ENCODE measurements at places on chromosomes 11 and 22. TPM values are rescaled to one million over a fixed set of nuclear protein-coding genes. Genes with fewer than 3 reads are reported as not detected.

DNA sequence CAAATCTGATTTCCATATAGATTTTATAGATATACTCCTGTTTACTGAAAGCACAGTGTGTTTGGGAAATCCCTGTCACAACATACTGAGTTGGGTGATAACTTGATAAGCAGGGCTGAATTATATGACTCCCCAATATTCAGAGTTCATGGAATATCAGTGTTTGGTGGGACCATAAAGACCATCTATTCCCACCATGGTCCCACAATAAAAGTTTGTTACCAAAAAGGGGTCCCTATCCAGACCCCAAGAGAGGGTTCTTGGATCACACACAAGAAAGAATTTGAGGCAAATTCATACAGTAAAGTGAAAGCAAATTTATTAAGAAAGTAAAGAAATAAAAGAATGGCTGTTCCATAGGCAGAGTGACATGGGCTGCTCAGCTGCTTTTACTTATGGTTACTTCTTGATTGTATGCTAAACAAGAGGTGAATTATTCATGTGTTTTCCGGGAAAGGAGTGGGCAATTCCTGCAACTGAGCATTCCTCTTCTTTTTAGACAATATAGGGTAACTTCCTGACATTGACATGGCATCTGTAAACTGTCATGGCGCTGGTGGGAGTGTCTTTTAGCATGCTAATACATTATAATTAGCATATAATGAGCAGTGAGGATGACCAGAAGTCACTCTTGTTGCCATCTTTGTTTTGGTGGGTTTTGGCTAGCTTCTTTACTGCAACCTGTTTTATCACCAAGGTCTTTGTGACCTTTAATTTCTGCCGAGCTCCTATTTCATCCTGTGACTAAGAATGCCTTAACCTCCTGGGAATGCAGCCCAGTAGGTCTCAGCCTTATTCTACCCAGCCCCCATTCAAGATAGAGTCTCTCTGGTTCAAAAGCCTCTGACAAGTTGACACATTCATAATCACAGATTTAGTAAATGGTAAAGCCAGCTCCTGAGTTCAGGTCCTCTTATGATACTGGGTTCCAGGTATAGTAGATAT, 240.6 kb upstream of the PDGFD start:
- DNase-seq: no peak

- DNase-seq: peak; percentile 87
Observed at GRCh38 chr11:125224391-125225021, 60.0 kb downstream of the PKNOX2 start.

Gene DDTL
- total RNA-seq: 1.8 TPM

- no peak for DNase-seq
Observed at GRCh38 chr11:12942157-12942556, 67.0 kb upstream of the RASSF10 start.

GRCh38 chr11:92759571-92760214, 209.8 kb upstream of the MTNR1B start:
- no peak for DNase-seq

- no peak for DNase-seq
Observed at GRCh38 chr11:36300650-36301049, 4.6 kb downstream of the PRR5L start.

DNA sequence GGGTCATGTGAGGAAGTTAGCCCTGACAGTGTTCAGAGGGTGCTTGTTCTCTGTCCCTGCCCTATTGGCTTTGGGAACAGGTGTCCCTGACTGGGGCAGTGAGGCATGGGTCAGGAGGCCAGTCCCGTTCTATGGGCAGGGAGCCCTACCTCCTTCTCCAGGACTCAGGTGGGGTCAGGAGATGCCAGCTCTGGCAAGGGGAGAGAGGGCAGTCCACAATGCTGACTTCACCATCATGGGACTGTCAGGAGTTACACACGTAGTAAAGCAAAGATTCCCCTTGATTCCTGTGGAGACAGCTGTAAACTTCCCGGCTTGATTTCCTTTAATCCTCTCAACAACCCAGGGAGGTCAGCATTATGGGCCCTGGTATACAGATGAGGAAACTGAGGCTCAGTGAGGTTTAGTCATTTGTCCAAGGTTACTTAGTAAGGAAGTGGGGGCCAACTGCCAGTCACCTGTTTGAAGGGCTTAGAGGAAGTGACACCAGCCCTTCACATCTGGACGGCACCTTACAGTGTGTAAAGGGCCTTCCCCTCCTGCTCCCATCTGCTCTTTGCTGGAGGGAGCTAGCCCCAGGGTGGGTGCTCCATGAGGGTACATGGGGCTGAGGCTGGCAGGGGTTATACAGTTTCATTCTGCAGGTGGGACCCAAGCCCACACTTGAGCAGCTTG, 11.9 kb downstream of the MICALL1 start:
- peak; percentile 68 for DNase-seq

Gene GGTLC2
- total RNA-seq: not detected

- DNase-seq: no peak
Observed at GRCh38 chr22:19082101-19082500, 40.1 kb downstream of the DGCR2 start.

Gene KLHDC7B
- total RNA-seq: 0.29 TPM

- no peak for DNase-seq
Observed at GRCh38 chr11:102456381-102456780, 3.8 kb upstream of the TMEM123 start.

DNA sequence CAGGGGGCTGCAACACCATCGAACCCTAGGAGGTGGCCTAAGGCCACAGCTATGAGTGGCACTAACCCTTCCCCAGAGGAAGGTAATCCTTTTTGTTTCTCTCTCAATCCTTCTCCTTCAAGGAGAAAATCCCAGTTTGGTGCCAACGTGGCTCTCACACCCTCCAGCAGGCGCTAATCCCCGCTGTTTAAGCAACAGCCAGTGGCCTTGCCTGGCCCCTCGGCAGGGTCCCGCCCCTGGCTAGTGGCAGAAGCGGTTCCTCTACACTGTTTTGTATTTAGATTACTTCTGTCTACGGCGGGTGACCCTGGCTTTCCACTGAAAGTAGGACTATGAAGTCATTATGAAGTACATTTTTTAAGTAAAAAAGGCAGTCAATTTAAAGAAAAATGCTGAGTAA, 15.5 kb downstream of the GNAZ start:
- no peak for DNase-seq

DNA sequence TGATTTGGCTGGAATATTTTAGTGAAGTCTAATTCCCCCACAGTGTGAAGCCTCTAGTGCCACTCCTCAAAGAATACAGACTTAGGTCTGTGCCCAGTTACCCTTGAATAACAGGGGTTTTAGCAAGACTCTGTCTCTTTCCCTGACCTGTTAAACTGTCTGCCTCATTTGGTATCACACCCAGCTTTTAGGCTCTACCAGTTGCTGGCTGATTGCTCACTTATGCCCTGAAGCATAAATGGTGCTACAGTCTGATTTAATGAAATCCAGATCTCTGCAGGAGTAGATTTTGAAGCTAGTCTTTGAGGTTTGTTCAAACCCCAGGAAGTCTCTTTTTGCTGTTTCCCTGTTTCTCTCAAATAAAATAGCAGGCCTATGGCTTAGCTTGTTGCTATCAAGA, 45.2 kb upstream of the LIPT2 start:
- no peak for DNase-seq

Gene SEPTIN3
- 0.29 TPM for total RNA-seq

GRCh38 chr22:19455585-19456370, 8.3 kb upstream of the C22orf39 start:
- DNase-seq: no peak

Gene ZBTB16
- not detected for total RNA-seq

DNA sequence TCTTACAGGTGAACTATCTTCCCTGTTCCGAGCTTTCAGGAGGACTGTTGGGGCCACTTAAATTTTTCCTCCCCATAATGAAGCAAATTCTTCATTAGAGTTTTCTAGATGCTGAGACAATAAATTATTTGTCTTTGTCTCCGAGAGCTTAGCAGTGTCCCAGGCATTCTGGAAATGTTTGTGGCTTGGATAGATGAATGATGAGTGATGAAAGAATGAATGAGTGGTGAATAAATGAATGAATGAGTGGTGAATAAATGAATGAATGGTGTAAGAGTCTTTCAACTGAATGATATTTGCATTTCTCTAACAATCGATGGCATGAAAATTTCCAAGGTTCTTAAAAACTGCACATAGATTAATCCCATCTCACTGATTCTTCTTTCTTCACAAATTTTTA, 52.8 kb downstream of the AHNAK start:
- DNase-seq: no peak

DNA sequence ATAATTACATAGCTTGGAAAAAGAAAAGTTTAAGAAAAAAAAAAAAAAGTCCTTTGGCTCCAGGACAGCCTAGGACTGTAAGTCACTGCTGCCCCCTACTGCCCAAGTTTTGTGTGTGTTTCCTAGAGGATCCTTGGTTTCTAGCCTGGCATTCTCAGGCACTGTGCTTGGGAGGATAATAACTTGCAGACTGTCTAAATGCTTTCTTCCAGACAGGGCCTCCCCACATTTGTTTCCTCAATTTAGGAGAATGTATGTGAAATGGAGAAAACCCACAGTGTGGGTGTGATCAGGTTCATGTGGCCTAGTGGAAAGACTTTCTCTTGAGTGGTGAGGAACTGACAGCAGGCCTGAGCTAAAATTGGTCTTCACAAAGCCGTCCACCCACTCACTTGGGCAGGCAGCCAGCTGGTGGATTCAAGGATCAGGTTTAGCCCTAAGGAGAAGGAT, 191.0 kb downstream of the NAV2 start:
- DNase-seq: peak; percentile 75

Gene UBQLN3
- total RNA-seq: under 0.01 TPM

DNA sequence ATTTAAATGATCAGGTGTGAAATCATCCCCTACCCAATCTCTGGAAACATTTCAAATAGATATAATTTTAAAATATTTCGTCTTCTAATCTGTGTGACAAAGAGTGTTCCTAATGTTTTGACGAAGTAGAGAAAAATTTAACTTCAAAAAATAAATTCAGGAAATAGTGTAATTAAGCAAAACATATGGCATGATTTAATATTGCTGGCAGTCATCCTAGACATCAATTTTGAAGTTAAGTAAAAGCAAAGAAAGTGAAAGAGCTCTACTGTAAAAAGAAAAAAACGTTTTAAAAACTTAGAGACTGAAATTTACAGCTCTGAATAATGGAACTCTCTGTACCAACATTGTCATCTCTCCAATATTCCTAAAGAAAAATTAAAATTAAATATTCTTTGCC, 1062.3 kb downstream of the LRRC4C start:
- no peak for DNase-seq

DNA sequence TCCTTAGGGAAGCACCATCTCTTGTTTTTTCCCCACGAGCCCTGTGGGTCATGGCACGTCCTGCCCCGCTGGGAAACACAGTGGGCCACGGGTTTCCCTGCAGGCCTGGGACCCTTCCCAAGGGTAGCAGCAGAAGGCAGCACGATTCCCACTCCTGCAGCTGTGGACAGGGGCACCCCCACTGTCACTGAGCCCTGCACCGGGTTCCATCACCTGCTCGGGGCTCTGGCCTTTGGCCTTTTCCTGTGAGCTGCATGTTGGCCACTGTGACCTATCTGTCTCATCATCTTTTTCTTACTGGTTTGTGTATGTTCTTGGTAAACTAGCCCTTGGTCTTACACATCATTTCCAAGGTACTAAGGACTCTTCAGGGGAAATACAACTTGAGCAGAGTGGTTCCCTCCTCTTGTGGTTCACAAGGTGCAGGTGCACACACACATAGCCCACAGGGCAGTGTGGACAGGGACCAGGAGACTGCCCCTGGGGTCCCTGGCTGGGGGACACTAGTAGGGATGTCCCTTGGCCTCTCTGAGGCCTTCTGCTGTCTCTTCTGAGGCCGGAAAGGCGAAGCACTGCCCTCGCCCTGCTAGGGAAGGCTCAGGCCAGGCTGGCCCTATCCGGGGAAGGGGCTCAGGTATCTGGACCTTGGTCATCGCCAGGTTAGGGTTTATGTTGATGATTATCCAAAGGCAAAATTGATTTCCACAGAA, 19.0 kb upstream of the TXNRD2 start:
- no peak for DNase-seq

DNA sequence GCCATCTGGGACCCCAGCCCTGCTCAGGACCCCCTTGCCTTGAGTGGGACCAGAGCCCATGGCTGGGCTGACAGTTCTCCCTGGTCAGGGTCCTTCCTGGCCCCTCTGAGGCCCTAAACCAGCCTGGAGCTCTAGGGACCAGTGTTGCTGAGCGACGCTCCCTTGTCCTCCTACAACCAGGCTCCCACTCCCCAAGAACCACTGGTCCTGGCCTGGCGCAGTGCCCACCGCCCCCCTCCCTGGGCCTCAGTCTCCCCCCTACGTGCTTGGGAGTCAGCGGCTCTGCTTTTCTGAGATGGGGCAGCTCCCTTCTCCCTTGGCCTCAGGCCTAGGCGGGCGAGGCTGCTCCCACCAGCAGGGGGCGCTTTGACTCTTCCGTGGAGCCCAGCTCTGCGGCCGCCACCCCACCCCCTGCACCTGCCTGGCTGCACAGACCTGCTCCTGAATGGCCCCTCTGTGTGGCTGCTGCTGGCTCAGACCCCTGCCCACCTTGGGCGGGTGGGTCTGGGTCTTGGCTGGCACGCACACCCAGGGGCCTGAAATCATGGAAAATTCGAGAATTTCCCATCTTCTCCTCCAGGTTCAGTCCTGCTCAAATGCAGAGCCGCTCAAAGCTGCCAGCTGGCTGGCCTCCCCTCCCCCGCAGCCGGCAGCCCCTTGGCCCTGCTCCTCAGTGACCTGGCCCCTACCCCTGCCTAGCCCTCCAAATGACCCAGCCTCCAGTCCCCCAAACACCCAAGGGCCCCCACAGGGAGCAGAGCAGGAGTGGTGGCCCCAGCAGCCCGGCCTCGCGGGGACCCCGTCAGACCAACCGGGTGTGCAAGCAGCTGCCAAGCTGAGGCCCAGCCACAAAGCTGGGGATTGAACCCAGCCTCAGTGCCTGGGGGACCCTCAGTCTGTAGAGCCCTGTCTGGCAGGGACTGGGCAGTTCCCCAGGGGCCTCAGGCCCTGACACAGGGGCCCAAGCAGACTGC, 9.1 kb downstream of the PRR33 start:
- DNase-seq: peak; percentile 100

Gene OR51E1
- total RNA-seq: not detected

- DNase-seq: no peak
Observed at GRCh38 chr11:16881766-16882165, 132.4 kb downstream of the PLEKHA7 start.

- DNase-seq: peak; percentile 78
Observed at GRCh38 chr11:66546368-66546965, at the start of gene ACTN3. TSS of gene ACTN3 (plus strand) at chr11:66546903. CDS start at chr11:66546938, 35 bp downstream.

All from osteoblast (primary cell).